ENCODE measurements at places on chromosomes 1 and 21.

GRCh38 chr1:5937373-5937857, 54.8 kb downstream of the NPHP4 start:
- DNase-seq = no peak

- DNase-seq = no peak
Observed at GRCh38 chr1:208562151-208562960, 318.2 kb upstream of the PLXNA2 start.

DNA sequence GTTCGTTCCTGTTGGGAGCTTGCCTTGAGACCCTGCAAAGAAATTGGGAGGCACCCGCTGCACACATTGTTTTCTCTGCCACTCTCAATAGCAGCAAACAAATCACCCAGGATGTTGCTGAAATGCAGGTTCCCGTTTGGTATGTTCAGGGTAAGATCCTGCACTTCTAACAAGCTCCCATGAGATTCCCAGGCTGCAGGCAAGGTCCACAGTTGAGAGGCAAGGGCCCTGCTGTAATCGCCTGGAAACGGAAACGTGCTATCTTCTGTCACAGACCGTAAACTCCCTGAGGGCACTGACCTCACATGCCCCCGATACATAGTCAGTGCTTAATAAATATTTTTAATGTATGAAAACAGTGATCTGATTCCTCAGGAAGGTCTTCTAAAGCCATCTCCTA, 37.8 kb downstream of the XCL1 start:
- no peak for DNase-seq

DNA sequence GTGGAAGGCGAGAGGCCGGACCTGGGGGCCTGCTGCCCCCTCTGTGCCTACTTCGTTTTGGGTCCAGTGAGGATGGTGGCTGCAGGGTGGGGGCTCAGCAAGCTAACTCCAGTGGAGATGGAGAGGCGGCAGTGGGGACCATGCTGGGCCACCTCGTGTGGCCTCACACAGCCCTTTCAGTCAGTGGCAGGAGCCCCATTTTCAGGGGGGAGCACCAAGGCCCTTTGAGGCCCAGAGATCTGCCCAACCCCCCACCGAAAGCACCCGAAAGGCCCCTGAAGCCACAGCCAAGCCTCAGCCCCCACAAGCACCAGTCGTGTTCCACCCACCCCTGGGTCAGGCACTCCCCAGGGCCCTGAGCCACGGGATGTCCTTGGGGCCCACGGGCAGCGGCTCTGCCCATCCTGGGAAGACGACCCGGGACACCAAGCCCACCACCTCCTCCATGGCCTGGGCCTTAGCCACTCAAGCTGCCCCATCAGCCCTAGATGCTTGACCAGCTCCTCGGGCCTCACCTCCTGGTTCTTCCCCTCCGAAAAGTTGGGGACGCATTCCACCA, 345 bp downstream of the FTCD start:
- DNase-seq = no peak

- DNase-seq = no peak
Observed at GRCh38 chr21:45054927-45055612, 19.3 kb upstream of the ADARB1 start.
